ENCODE measurements at places on chromosomes 12 and 14. TPM values are rescaled to one million over a fixed set of nuclear protein-coding genes. Genes with fewer than 3 reads are reported as not detected.

Gene CLEC9A
- not detected for total RNA-seq

Gene LRP1-AS
- total RNA-seq, result not detected

Gene DBX2
- total RNA-seq, result not detected

Gene MYF6
- total RNA-seq, result not detected

Gene DEPDC4
- total RNA-seq, result 0.32 TPM

Gene KRT73
- not detected for total RNA-seq

Gene KRT2
- total RNA-seq, result not detected

Gene CDCA3
- 12.7 TPM for total RNA-seq

Gene NANOG
- not detected for total RNA-seq

Gene YEATS4
- 24.0 TPM for total RNA-seq

Gene LTB4R2
- 5.0 TPM for total RNA-seq

Gene P2RX2
- total RNA-seq, result not detected

Gene DLGAP5
- total RNA-seq, result 63.7 TPM

Gene ZC2HC1C
- 3.6 TPM for total RNA-seq

Gene DAD1
- 364 TPM for total RNA-seq

Gene DTX1
- 0.32 TPM for total RNA-seq

Gene SARNP
- total RNA-seq, result 124 TPM

Gene CLEC6A
- not detected for total RNA-seq

Gene PDZRN4
- not detected for total RNA-seq

Gene TBPL2
- not detected for total RNA-seq

Gene BCL2L14
- not detected for total RNA-seq

Gene HOXC10
- not detected for total RNA-seq

Gene GALNT9
- 0.76 TPM for total RNA-seq

Gene LIN7A
- total RNA-seq, result 1.8 TPM

Gene RAB15
- 6.2 TPM for total RNA-seq

Gene LUM
- total RNA-seq, result 2.3 TPM

Gene GLIPR1L1
- total RNA-seq, result not detected

Measured in epithelial cell of umbilical artery (primary cell).